CD4-positive, alpha-beta memory T cell (primary cell): ENCODE measurements at places on chromosomes 5 and 9. TPM values are rescaled to one million over a fixed set of nuclear protein-coding genes. Genes with fewer than 3 reads are reported as not detected.

DNA sequence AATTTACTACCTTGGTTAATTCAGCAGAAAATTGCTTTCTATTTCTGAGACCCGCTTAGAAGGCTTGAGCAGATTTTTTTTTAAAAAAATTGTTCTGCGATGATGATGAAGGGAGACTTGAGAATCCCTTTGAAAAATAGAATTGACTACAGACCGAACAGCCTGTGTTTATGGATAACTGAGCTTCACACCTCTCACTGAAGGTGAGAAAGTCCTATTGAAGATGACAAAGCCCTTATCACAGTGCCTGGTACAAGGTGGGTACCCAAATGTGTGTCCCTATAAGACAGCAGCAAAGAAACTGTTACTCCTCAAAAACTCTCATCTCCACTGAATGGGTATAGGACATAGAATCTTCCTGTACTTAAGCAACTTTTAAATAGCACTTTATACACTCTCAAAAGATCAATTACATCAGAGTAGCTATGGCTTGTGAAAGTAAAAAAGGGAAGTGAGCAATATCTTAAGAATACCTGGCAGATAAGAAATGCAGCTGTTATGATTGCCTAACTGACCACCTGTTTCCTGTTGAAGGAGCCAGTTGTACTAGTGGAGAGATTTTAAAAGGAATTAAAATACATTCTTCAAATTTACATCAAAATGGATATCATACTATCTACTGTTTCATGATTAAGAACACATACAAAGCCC, 419.7 kb downstream of the CHSY3 start:
- no peaks in the 10 kb centered on the region for H3K27me3 ChIP-seq
- no peak overlapping the region for H3K27ac ChIP-seq
- no peak overlapping the region for H3K4me3 ChIP-seq
- DNase-seq: no peak
- H3K36me3 ChIP-seq: no peaks in the 10 kb centered on the region

- no peaks in the 10 kb centered on the region for H3K4me1 ChIP-seq
- no peak overlapping the region for H3K4me3 ChIP-seq
- H3K27me3 ChIP-seq: no peaks in the 10 kb centered on the region
- no peaks in the 10 kb centered on the region for H3K36me3 ChIP-seq
- no peak for DNase-seq
Observed at GRCh38 chr5:173699966-173700365, 83.5 kb upstream of the BOD1 start.

DNA sequence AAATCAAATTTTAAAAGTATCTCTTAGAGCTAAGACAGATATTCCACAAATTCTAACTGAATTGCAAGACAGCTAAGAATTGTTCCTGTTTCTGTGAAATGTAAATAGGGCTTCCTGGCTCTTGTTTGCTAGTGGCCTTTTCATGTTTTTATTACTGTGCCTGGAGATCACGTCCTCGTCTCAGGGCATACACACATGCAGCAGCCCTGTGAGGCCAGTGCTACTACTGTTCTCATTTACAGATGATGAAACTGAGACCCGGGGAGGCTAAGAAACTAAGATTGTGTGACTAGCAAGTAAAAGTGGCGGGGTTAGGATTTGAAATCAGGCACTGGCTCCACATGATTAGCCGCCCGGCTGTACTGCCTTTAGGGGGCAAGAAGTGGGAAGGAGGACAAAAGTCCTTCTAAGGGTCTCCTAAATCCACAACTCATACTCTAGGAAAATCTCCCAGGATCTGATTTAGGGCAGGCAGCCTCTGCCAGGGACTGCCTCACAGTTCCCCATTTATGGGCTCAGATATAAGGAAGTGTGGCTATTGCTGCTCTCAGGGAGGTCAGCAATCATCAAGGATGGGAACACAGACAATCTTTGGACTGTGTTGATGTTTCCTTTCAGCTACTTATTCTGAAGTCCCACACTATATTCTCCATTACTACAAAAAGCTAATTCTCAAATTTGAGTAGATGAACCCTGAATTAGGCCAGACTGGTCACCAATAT, 7.9 kb downstream of the PRUNE2 start:
- no peak for DNase-seq
- no peaks in the 10 kb centered on the region for H3K36me3 ChIP-seq
- H3K27ac ChIP-seq: no peak overlapping the region
- no peaks in the 10 kb centered on the region for H3K27me3 ChIP-seq
- H3K4me3 ChIP-seq: no peak overlapping the region

DNA sequence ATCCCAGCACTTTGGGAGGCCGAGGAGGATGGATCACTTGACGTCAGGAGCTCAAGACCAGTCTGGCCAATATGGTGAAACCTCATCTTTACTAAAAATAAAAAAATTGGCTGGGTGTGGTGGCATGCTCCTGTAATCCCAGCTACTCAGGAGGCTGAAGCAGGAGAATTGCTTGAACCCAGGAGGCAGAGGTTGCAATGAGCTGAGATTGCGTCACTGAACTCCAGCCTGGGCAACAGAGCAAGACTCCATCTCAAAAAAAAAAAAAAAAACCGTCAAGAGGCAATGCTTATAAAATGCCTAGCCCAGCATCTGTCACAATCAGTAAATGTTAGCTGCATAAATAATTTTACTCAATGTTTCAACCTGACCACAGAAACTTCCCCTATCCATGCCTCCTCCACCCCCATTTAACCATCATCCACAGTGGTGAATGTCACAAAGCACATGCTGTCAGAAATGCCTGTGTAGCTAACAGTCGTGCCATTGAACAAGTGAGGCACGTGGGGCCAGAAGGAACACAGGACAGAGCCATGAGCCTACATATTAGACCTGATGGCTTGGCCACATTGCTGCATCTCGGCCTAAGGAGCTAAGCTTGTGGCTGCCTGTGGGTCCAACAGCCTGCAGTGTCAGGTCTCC, 16.8 kb upstream of the TCOF1 start:
- H3K36me3 ChIP-seq: no peaks in the 10 kb centered on the region
- no peaks in the 10 kb centered on the region for H3K4me1 ChIP-seq
- no peaks in the 10 kb centered on the region for H3K27me3 ChIP-seq
- H3K4me3 ChIP-seq: no peak overlapping the region

- no peak for DNase-seq
- no peaks in the 10 kb centered on the region for H3K27me3 ChIP-seq
- no peaks in the 10 kb centered on the region for H3K4me1 ChIP-seq
- H3K36me3 ChIP-seq: peaks cover 54% of the 10 kb centered on the region
- no peak overlapping the region for H3K4me3 ChIP-seq
- H3K27ac ChIP-seq: no peak overlapping the region
Observed at GRCh38 chr5:10264604-10265003, 14.5 kb downstream of the CCT5 start.

DNA sequence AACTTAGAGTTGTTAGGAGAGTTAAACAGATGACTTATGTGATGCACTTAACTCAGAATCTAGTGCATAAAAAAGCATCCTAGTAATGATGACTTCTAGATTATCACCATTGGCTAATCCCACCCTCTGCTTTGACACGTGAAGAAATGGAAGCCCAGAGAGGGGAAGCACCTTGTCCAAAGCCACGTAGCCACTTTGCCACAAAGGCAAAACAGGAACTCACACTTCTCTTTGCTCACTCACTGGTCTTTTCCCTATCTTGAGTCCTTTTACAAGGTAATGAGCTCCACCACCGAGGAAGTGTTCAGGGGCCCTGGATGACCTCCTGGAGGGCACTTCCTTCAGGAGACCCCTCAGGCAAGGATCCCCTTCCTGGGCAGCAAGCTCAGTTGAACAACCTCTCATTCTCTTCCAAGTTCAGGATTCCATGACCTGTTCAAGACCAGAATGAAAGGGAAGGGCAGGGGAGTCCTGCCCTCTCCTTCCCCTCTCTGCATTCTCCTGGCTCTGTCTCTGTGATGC, 89.7 kb downstream of the HRH2 start:
- no peak for DNase-seq
- H3K4me1 ChIP-seq: no peaks in the 10 kb centered on the region
- no peak overlapping the region for H3K4me3 ChIP-seq
- H3K27ac ChIP-seq: no peak overlapping the region

GRCh38 chr5:53825926-53826325, 265.5 kb downstream of the NDUFS4 start:
- no peak overlapping the region for H3K4me3 ChIP-seq
- no peak for DNase-seq
- no peaks in the 10 kb centered on the region for H3K4me1 ChIP-seq
- H3K27me3 ChIP-seq: no peaks in the 10 kb centered on the region

DNA sequence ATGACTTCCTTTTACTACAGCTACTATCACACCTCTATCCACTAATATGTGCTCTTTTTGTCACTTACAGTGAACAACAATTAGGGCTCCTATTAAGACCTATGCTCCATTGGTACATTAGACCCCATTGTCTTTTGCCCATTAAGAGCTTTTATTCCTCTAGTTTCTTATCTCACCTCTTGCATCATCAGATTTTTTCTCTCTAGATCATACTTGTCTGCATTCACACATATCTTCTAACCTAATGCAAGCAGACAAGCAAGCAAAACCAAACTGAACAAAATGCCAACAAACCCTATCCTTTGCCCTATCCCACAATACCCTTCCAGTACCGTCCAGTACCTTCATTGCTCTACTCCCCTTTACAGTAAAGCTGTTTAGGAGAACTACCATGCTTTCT, 10.1 kb upstream of the RBM27 start:
- H3K4me3 ChIP-seq: no peak overlapping the region
- H3K36me3 ChIP-seq: no peaks in the 10 kb centered on the region
- H3K27me3 ChIP-seq: no peaks in the 10 kb centered on the region
- H3K4me1 ChIP-seq: no peaks in the 10 kb centered on the region

Gene SV2C
- not detected for total RNA-seq

Gene ZNF782
- total RNA-seq: 14.7 TPM

Gene GNA14
- not detected for total RNA-seq

Gene RAB14
- total RNA-seq: 68.1 TPM

Gene FOXD4L6
- total RNA-seq: not detected
